Stimulated activated CD8-positive, alpha-beta memory T cell treated with anti-CD3 and anti-CD28 coated beads, Interleukin-7, amount 100 ng/mL, for 48 hours (primary cell): ENCODE measurements at places on chromosomes 2 and 18.

DNA sequence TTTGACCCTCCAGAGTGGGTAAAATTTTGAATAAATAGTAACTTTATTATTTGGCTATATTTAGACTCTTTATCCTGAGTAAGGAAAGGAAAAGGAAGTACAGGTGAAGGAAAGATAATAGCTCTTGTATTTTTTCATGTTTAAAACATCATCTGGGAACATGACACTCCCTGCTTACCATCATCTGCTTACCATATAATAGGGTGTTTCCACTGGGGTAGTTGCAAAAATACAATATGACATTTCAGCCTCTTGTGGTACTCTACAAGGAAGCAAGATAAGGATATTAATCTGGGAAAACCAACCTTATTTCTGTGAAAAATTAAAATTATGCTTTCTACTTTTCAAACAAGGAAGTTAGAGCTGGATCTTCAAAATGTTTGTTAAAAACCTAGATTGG is 9.9 kb downstream of the RELCH start:
- no peak for DNase-seq

DNA sequence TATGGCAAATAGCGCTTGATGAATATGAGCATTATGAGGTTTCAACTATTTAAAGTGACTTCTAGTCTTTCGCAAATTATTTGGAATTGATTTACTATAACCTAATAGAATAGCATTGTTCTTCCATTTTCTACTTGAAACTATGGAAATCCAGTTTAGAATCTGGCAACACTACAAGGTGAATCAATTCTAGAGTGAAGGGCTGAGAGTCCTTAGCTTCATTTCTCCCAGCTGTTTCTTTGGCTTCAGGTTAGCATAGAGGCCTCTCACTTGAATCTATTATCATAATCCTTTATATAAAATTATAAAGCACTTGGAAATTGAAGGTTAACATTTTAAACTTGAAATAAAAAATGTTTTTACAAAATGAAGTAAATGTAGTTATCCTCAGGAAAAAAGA is 318.8 kb downstream of the CCDC85A start:
- no peak for DNase-seq

DNA sequence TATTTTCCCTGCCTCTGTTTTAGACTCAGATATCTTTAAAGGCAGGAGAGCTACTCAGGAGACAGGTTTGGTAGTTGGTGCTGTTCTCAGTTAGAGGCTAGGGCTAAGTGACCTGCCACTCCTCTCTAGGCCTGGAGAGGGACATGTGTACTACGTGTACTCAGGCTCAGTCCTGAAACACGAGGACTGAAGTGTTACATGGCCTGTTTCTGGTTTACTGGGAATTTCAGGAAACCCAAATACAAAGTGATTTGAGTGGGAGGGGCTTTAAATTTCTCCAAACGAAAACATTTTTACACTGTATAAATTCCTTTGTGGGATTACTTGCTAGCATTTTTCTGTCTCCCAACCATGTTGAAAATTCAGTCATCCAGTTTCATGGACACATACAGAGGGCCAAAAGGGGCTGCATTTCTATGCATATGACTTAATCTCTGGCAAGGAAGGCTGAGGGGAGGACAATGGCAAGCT is 343.3 kb downstream of the CYP26B1 start:
- no peak for DNase-seq

- DNase-seq, result no peak
Observed at GRCh38 chr18:13868501-13869271, 44.7 kb downstream of the MC5R start.

DNA sequence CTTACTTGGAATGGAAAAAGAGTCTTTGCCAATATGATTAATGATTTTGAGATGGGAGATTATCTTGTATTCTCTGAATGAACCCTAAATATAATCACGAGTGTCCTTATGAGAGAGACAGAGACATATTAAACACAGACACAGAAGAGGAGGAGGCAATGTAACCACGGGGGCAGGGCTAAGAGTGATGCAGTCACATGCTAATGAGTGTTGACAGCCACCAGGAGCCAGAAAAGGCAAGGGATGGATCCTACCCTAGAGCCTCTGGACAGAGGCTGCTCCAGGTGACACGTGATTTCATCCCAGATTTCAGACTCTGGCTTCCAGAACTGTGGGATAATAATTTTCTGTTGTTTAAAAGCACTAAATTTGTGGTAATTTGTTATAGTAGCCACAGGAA is 679.6 kb downstream of the MBD2 start:
- DNase-seq, result no peak

DNA sequence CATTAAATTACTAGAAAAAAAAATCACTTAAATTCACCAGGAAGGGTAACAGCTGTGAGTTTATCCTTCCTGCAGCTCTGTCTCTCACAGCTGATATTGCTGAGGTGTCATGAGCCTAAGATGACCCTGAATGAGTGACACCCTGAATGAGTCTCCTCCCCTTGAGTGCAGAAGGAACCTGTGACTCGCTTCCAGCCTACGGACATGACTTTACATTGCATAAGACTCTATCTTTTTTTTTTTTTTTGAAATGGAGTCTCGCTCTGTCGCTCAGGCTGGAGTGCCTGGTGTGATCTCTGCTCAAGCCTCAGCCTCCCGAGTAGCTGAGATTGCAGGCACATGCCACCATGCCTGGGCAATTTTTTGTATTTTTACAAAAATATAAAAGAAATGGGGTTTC is 14.1 kb downstream of the MRO start:
- DNase-seq, result no peak

- DNase-seq, result no peak
Observed at GRCh38 chr18:23812546-23813440, 123.5 kb downstream of the LAMA3 start.

GRCh38 chr2:223725986-223726970 is 111.1 kb downstream of the AP1S3 start:
- DNase-seq, result no peak

DNA sequence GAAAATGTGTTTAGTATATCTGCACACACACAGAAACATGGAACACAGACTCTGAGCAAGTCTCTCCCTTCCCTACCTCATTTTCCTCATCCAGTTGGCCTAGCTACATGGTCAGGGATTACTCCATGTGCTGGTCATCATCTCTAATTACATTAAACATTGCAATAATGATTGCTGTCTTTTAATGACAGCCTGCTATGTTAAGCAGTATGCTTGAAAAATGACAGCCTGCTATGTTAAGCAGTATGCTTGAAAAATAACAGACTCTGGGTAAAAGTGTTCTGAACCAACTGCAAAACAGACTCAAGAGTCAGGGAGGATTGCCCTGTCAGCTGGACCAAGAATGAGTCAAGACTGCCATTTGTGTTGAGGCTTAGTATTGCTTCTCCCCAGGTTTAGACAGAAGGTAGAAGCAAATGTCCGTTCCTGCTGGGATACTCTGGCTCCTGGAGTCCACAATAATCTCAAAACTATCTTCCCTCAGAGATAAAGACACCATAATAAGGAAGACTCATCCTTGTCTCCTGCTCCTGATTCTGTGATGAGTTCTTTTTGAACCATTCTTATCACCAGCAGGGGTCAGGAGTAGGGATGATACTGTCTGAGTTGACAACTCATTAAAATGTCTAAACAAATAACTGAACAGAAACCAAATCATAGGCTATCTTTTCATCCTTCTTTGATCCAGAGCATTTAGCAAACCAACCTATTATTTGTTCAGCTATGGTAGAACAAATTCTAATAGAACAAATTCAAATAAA is 57.7 kb downstream of the CCDC93 start:
- no peak for DNase-seq

DNA sequence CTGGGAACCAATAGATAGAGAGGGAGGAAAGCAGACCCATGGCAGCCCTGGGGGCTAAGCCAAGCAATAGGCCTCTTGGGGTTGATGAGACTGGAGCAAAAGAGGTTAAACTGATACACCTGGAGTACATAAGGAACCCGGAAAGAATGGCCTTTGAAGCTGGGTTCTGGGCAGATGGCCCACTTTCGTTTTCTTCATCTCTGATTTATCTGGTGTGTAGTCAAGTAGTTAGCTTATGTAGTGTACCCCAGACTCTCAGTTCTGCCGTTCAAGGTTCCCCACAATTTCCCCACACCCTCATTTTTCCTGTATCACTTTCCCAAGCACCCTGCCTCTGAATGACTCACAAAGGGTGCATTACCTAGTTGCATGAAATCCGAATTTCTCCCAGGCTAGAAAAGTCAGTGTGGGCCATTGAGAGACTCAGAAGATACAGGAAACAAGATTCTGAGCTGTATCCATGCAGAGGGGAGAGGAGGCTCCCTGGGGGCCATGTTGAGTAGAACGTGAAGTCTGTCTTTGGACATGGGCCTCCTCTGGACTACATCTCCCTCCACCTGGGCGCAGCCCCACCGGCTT is 235.0 kb downstream of the LOXHD1 start:
- no peak for DNase-seq

DNA sequence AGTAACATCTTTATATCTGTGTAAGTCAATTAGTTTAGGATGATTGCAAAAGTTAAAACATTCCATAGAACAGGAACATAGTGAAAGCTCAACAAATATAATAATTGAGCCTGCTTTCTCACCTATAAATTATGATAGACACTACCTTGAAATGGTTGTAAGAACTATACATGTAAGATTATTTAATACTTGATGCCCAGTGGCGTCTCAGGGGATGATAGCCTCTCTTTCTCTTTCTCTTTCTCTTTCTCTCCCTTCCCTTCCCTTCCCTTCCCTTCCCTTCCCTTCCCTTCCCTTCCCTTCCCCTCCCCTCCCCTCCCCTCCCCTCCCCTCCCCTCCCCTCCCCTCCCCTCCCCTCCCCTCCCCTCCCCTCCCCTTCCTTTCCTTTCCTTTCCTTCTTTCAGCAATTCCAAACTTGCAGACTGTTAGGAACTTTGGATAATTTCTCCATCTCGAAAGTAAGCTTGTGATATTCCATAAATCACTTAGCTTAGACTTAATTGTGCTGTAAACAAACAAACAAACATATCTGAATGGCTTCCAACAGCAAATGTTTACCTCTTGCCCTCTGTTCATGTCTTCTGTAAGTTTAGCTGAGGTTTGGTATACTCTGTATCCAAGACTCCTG is 1102.7 kb downstream of the TSN start:
- DNase-seq, result no peak

DNA sequence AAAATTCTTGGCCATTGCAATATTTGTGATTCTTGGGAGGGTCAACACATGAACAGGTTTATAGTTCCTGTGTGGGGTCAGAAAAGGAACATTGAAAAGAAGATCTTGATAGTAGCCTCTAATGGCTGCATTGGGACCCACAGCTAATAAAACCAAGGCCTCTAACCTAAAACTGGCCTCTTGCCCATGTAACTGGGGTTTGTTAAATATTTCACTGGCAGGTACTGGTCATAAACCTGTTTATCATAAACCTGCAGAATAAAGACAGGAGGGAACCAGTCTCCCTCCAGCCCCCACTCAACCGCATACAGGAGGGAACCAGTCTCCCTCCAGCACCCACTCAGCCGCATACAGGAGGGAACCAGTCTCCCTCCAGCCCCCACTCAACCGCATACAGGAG is 125.3 kb downstream of the PXDN start:
- no peak for DNase-seq

GRCh38 chr18:79545255-79545654 is 134.3 kb upstream of the CTDP1 start:
- DNase-seq, result no peak

GRCh38 chr2:239318790-239319661 is 81.8 kb downstream of the HDAC4 start:
- no peak for DNase-seq

- DNase-seq, result no peak
Observed at GRCh38 chr2:151475071-151475470, 65.4 kb downstream of the RIF1 start.

DNA sequence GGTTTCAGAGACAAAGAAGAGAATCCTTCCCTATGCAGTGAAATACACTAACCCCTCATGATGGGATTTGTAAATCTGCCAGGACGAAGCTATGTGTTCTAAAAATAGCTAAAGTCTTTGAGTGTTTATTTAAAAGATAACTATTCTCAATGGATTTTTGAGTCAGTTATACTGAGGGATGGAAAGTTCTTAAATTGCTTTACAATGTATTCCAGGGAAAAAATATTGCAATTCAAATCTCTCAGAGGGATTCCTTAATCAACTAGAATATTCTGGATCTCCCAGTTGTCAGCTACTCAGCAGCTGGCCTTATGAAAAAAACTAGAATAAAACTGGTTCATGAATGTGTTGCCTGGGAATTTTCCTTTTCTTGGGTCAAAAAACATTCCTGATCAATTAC is 312.4 kb downstream of the PLCL1 start:
- DNase-seq, result no peak

DNA sequence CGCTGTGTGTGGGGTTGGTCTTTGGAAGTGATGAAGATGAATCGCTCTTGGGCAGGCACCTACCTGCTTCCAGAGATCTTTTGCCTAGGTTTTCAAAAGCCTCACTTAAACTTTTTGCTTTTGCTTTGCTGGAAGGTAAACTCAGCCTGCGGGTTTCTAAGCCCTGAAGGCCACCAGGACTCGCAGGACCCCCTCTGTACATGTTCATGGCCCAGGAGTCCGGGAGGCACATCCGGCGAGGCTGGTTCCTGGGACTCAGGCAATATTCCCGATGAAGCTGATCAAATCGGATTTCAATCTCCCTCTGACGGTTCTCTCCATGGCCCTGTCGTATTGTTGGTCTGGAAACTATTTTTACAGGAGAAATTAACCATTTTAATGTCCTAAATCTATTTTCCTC is 13.2 kb downstream of the HJURP start:
- no peak for DNase-seq

DNA sequence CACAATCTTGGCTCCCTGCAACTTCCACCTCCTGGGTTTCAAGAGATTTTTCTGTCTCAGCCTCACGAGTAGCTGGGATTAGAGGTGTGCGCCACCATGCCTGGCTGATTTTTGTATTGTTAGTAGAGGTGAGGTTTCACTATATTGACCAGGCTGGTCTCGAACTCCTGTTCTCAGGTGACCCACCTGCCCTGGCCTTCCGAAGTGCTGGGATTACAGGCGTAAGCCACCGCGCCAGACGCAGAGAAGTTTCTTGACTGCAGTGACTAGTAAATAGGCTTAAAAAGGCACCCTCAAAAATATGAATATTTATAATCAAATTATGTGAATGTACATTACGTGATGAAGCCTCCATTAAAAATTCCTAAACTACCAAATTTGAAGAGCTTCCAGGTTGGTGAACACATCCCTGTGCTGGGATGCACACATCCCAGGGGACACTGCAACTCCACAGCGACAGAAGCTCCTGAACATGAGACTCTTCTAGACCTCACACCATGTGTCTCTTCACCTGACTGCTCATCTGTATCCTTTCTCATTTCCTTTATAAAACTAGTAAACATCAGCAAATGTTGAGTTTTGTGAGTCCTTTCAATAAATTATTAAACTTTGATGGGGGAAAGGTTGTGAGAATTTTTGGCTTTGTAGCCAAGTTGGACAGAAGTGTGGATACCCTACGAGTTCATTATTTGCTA is 203.3 kb upstream of the SPOPL start:
- no peak for DNase-seq

- no peak for DNase-seq
Observed at GRCh38 chr2:54364409-54364808, 91.7 kb upstream of the SPTBN1 start.

- peak; percentile 48 for DNase-seq
Observed at GRCh38 chr2:85390941-85391669, 19.1 kb downstream of the CAPG start.

GRCh38 chr2:38178556-38179419 is 102.8 kb upstream of the CYP1B1 start:
- no peak for DNase-seq

GRCh38 chr2:37634914-37635503 is 36.4 kb downstream of the CDC42EP3 start:
- DNase-seq, result no peak
